CD4-positive, alpha-beta T cell treated with Interleukin-10 for 1 hour (primary cell): ENCODE measurements at places on chromosomes 1 and 21.

DNA sequence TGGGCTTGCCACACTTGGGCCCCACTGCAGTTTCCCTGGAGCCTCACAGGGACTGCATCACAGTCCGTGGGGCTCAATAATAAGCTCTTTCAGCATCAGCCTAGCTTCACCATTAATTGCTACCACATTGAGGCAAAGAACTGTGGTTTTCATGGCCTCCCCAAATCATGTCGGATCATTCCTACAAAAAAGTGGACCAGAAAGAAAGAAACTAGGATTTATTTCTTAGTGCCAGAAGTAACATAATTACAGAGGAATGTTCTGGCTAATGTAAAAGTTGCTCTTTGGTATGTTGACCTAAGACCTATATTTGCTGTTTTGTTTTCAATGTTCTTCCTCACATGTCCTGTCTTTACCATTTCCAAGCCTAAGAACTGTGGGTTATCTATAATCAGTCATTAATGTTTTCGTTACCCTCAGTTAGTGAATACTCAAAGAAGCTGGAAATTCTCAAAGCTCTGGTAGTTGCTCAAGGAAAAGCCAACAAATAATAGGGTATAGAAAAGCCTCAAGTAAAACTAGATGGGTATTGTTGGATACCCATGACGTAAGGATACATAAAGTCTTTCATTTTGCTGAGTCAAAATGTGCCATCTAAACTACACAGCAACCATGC, 173.9 kb downstream of the LTN1 start:
- DNase-seq = no peak

DNA sequence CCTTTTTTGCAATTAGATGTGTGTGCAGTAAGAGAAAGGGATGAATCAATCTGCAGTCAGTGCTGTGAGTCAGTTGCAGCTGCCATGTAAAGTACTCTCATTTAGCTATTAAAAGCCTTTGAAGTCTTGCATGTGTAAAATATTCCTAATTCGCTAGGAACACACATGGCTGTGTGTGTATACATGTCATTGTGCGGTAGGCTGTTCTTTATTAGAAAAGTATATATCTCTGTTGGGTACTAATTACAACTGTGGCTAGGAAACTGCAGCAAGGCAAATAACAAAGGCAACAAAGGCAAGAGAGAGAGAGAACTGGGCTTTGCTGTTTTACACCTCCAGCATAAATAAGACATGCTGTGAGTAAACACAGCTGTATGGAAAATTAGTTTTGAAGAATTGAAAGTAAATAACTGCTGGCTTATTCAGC, 41.7 kb downstream of the EPB41 start:
- no peak for DNase-seq

- no peak for DNase-seq
Measured at GRCh38 chr1:93549811-93550210, 101.9 kb downstream of the FNBP1L start.

GRCh38 chr1:28144203-28145135, 32.0 kb downstream of the PTAFR start:
- no peak for DNase-seq

GRCh38 chr1:160247053-160247452, 15.3 kb downstream of the DCAF8 start:
- DNase-seq = no peak

- no peak for DNase-seq
Measured at GRCh38 chr1:10759413-10760200, 36.8 kb downstream of the CASZ1 start.

DNA sequence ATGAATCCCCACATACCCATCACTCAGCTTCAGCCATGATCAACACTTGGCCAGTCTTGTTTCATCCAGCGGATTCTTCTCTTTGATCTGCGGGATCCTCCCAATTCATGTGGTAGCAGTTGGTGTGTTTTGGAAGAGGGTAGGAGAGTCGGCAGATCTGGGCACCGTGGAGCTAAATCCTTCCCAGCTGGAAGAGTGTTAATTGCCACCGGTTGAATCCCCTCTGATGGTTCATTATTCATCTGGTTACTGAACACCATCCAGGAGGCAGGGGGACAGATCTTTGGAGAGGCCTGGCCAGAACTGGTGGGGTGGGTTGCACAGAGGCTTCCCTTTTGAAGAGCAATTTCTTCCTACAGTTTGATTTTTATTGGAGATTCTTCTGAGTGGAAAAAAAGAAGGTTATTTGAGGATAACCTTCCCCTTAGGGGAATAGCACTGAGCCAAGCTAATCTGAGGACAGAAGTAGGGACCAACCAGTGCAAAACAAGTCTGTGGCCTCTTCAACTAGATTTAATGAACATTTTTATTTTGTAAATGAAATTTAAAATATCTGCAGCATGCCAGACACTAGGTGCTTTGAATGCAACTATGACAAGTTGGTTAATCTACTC, 8.1 kb downstream of the NFASC start:
- DNase-seq = no peak

DNA sequence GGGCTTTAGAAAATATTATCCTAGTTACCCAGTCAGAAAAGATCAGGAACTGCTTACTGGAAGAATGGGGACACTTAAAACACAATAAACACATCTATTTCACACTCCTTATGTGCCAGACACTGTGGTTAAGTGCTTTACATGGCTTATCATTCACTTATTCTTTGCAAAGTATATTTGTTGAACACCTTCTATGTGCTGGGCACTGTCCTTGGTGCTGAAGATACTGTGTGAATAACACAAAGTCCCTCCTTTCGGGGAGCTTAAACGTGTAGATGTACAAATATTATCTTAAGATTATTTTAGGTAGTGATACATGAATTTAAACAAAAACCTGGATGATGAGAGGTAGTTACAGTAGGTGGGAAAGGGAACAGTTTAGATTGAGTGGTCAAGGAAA, 169.3 kb downstream of the ST6GALNAC5 start:
- no peak for DNase-seq

- DNase-seq = no peak
Measured at GRCh38 chr1:173475564-173476196, 1.5 kb upstream of the PRDX6 start.

GRCh38 chr1:163772246-163772645, 450.5 kb downstream of the NUF2 start:
- DNase-seq = no peak

DNA sequence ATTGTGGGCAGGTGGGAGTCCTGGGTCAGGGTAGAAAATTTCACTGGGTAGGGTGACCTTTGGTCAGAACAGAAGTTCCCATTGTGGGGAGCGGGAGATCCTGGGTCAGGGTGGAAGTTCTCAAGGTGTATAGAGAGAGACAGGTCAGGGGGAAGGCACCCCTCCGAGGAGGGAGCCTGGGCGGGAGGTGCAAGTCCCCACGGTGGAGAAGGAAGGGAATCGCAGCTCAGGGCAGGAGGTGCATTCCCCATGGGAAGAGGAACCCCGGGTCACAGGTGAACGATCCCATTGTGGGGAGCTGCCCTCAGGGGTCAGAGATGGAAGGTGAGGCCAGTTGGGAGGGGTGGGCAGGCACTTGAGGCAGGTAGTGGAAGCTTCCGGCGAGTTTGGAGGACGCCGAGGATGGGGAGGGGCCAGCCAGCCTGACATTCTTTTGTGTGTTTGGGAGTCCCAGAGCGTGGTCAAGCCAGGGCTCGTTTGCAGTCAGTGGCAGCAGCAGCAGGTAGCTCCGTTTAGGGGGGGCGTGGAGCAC, 637 bp downstream of the LYPLA2 start:
- DNase-seq = peak; percentile 32

GRCh38 chr1:162020150-162020549, 3.5 kb downstream of the OLFML2B start:
- no peak for DNase-seq

GRCh38 chr1:94384485-94385265, 33.5 kb upstream of the ABCD3 start:
- peak; percentile 7 for DNase-seq

DNA sequence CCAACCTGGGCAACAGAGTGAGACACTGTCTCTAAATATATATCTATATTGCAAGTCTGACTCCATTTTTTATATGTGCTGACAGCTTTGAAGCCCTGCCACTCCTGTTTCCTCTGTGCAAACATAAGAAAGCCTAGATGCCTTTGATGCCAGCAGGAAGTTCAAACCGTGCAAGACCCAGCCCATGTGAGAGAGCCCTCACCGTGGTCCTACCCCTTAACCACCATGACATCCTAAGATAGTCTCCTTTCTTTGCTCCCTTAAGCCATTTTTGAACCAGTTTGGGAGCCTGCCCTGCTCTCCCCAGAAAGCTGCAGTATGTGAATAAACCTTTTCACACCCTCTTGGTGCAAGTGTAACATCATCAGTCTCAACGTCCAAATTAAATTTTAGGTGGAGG, 3.7 kb upstream of the DIPK1A start:
- DNase-seq = peak; percentile 71

GRCh38 chr1:3522564-3523265, 68.2 kb downstream of the ARHGEF16 start:
- DNase-seq = no peak

- DNase-seq = no peak
Measured at GRCh38 chr1:110188035-110188618, 22.0 kb upstream of the KCNC4 start.

GRCh38 chr1:162463021-162463420, 34.6 kb upstream of the UHMK1 start:
- no peak for DNase-seq

GRCh38 chr1:5683446-5683845, 308.8 kb downstream of the NPHP4 start:
- DNase-seq = no peak

DNA sequence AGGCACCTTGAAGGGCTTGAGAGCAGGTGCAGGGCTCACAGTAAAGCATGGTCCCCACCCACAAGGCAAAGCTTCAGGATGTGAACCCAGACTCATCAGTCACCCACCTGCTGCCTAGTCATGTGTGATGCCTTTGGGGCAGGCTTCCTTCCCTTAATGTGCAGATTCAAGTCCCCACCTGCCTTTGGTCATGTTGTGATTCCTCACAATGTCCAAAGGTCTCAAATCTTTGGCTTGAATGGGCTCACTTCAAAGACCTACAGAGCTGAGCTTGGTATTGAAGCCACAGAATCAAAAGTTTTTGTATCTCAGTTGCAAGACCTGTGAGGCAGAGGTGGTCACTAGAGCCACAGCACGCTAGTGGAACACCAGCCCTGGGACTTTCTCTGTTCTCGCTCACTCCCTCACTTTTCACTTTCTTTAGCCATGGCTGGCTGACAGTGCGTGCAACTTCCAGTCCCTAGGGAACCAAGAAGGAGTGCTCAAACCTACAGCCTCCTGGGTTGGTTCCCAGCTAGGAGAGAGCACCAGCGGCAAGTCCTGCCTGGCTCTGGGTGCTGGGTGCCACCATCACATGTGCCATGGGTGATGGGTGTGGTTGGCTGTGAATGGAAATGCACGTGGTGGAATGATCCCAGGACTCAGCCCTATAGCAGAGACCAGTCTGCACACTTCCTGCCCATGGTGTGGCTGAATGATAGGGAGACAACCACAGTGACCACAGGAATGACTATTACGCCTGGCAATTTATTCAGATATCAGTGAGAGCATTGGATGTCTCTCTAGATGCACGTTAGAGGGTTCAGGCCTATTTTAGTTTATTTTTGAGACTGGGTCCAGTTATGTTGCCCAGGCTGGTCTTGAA, 26.4 kb upstream of the CLIC6 start:
- no peak for DNase-seq

DNA sequence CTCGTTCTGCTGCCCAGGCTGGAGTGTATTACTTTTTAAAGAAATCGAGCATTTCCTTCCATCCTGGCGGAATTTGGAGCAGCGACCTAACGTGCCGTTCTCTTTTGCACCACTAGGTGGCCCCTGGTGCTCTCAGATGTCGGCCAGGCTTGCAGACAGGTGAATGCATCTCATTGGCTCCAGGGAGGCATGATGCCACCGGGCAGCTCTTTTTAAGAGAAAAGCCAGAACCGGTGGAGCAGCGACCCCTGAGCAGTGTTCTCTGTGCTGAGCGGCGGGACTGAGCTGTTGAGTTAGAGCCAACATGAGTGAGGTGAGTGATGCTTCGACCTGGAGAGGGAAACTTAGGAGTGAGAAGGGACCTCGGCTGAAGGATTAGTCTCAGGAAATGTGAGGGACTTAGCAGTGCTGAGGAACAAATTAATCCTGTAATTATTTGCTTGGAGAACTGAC, at the start of gene PCP4:
TSS of gene PCP4 (plus strand) at position 241 of the 453 bp plus-strand sequence. CDS start at position 305, 64 bp downstream.
- no peak for DNase-seq

DNA sequence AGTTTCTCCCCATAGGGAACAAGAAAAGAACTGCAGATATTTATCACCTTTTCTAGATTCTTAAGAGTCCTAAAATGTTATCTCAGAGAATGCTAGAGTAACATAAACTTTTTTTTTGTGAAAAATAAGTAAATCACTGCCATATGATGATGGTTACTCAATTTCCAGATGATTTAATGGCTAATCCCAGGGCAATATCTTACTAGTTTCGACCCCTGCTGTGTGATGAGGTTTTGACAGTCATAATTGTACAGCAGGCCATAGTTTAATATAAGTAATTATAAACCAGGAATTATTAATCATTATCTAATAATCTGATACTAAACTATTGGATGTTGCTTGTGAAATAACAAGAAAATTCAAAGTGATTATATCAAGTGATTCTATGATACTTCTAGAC, 210.6 kb downstream of the HLX start:
- no peak for DNase-seq

- DNase-seq = no peak
Measured at GRCh38 chr1:48661726-48662463, 114.8 kb downstream of the BEND5 start.
